ENCODE measurements at places on chromosomes 5 and 9. TPM values are rescaled to one million over a fixed set of nuclear protein-coding genes. Genes with fewer than 3 reads are reported as not detected.

- DNase-seq, result no peak
Measured at GRCh38 chr5:143828710-143829109, 16.7 kb downstream of the HMHB1 start.

- no peak for DNase-seq
Measured at GRCh38 chr5:179348011-179348530, 2.8 kb upstream of the ADAMTS2 start.

GRCh38 chr5:14263699-14264098 is 120.6 kb downstream of the TRIO start:
- no peak for DNase-seq

DNA sequence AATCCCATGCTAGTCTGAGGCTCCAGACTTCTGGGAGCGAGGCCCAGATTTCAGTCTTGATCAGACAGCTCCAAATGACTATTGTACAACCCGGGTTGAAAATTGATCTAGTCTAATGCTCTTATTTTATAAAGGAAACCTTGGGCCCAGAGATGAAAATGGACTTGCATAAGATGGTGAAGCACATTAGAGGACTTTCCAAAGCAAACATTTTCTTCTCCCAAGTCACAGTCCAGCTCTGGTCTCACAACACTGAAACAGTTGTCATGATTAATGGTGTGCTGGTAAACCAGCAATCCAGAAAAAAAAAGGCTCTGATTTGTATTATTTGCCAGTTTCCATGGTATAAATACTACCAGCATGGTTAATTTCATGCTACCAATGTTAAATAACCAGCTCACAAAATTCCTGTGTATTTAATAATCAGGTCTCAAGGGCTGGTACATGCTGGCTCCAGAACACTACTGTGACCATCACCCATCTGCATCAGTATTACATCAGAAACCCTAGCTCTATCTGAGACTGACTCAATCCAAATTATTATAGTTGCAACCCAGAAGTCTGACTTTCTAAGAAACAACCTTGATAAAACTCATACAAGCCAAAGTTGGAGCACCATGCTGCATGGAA is 32.5 kb upstream of the ABLIM3 start:
- no peak for DNase-seq

- no peak for DNase-seq
Measured at GRCh38 chr9:3012245-3012644, 168.3 kb upstream of the PUM3 start.

SPATA31E1 gene
- not detected for total RNA-seq

Measured in kidney epithelial cell (primary cell).